ENCODE measurements at places on chromosomes 7 and 10.

- DNase-seq, result no peak
Observed at GRCh38 chr7:26005683-26006410, 146.2 kb upstream of the NFE2L3 start.

DNA sequence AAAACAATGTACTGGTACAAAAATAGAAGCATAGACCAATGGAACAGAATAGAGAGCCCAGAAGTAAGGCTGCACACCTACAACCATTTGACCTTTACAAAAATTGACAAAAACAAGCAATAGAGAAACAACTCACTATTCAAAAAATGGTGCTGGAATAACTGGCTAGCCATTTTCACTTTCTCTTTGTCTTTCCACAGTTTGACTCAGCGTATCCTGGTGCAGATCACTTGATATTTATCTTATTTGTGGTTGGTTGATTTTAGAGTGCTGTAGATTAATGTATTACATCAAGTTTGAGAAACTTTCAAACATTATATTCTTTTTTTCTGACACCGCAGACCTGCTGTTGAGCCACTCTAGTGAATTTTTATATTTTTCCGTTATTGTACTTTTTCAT lies 381.4 kb downstream of the DGKB start:
- no peak for DNase-seq

GRCh38 chr7:38831259-38831996 lies 77.6 kb downstream of the VPS41 start:
- no peak for DNase-seq

- DNase-seq, result no peak
Observed at GRCh38 chr10:3372281-3372680, 199.7 kb upstream of the PITRM1 start.

GRCh38 chr10:112239347-112239746 lies 43.9 kb upstream of the TECTB start:
- no peak for DNase-seq

- DNase-seq, result no peak
Observed at GRCh38 chr10:2782265-2782664, 285.1 kb upstream of the PFKP start.

GRCh38 chr7:120806669-120807068 lies 51.3 kb downstream of the TSPAN12 start:
- no peak for DNase-seq
